ENCODE measurements at places on chromosomes 3 and 15. TPM values are rescaled to one million over a fixed set of nuclear protein-coding genes. Genes with fewer than 3 reads are reported as not detected.

EFCC1 gene
- total RNA-seq = not detected

KBTBD8 gene
- total RNA-seq = 2.0 TPM

CRTAP gene
- 114 TPM for total RNA-seq

- no peak for DNase-seq
Observed at GRCh38 chr3:59752925-59753324, 703.1 kb upstream of the CFAP20DC start.

DNA sequence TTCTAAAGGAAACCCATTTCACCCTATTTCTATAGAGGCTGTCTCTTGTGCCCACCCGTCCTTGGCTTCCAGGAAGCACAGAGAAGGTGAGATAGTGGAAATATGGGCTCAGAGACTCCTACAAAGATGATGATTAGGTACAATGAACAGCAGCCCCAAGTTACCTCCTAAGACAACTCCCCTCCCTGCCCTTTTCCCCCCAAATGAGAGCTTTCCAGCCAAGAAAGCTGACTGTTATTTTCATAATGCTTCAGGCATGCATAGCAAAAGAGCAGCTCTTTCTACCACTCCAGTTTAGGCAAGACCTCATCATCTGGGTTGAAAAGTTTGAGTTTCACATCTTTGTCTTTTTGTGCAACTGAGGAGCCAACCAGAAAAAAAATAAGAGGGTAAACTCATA is 248.8 kb upstream of the ADAMTS9 start:
- DNase-seq = no peak

DNA sequence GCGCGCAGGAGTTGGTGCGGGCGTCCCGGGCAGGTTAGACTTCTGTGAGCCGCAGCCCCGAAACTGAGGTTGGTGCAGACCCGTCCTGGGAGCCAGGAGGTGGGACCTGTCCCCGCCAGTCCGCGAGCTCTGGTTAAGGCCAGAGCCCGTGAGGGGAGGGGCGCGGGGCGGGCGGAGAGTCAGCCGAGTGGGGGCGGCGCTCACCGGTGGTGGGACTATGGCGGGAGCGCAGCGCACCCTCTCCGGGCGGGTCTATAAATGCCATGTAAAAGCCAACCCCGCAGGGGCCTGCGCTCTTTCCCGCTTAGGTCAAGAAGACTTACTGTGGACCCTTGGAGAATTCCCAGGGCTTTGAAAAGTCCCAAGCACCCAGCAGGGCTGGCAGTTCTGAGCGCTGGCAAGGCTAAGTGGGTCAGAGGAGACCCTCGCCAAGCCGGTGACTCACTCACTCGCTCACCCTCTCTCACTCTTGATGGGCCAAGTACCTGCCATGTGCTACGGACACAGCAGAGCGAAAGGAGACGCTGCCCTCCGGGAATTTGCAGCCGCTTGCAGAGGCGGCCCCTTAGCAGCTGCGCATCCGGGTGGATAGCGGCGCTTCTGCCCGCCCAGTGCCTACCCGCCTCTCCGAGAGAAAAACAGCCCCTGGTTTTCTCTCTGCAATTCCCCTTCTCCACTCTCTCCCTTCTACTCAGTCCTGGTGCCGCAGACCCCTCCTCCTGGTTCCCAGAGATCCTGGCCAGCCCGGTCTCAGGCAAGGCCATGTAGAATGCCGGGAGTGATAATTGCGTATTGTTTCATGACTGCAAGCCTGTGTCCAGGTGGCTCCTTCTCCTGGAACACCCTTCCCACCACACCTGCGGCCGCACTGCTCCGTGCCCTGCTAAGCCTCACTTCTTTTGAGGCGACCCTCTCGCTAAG is at the start of gene ALDH1L1:
Gene ALDH1L1, minus strand, starts transcription at position 110 of the 921 bp plus-strand sequence. CDS start 19,607 bp downstream, outside the sequence.
- peak; percentile 57 for DNase-seq

PLSCR2 gene
- total RNA-seq = not detected

PFKFB4 gene
- total RNA-seq = 18.2 TPM

ANKDD1A gene
- 3.2 TPM for total RNA-seq

- DNase-seq = no peak
Observed at GRCh38 chr3:33313331-33313730, 36.1 kb downstream of the FBXL2 start.

- DNase-seq = no peak
Observed at GRCh38 chr3:28262001-28262400, 20.6 kb downstream of the CMC1 start.

GHSR gene
- not detected for total RNA-seq

DNA sequence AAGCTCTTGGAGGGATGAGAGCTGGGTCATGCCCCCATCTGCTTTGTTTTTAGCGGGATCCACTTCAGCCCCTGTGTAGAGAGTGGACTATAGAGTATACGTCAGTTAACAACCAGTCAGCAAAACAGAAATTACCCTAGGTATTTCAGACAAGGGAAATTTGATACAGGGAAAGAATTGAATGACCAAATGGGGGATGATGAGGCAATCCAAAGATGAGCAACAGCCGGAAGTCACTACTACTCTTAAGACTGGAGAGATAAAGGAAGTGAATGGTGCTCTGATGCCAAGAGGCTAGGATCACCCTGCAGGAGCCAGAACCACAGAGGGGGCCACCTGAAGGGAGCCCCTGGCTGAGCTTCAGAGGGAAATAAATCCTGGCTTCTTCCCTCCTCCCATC is 1.7 kb upstream of the GPR62 start:
- DNase-seq = peak; percentile 89

DNA sequence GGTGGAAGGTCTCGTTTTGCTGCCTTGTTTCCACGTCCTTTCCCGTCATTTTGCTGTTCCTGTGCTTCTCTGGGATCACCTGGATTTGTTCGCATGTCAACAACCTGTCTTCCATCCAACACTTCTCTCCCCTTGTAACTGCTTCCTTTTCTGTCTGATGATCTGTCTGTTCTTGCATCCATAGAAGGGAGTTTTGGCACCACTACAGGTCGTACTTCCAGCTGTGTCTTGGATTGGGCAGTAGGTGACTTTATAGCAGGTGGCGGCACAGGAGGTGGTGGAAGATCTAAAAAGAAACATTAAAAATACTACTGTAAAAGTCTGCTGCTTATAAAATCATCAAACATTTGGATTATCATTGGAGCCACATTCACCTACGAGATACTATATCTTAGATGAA is 1161.0 kb downstream of the ROBO1 start:
- DNase-seq = no peak

- DNase-seq = peak; percentile 44
Observed at GRCh38 chr3:16723978-16724377, 118.8 kb upstream of the DAZL start.

CCR8 gene
- total RNA-seq = not detected

DNA sequence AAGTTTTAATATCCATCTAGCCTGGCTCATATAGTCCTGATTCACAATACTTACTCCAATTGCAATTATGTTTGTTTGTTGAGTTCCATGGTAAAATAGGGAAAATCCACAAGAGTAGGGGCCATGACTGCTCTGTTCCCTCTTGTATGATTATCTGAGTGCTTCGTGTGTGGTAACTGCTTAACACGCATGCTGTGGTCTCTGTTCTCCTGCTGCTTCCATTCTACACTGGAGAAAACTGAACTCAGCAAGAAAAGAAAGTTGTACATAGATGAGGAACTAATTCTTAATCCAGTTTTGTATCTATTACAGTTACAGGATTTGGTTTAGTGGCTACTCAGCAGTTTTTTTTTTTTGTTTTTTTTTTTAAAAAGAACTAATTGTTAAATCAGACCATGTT is 223.0 kb upstream of the SATB1 start:
- DNase-seq = no peak

DNA sequence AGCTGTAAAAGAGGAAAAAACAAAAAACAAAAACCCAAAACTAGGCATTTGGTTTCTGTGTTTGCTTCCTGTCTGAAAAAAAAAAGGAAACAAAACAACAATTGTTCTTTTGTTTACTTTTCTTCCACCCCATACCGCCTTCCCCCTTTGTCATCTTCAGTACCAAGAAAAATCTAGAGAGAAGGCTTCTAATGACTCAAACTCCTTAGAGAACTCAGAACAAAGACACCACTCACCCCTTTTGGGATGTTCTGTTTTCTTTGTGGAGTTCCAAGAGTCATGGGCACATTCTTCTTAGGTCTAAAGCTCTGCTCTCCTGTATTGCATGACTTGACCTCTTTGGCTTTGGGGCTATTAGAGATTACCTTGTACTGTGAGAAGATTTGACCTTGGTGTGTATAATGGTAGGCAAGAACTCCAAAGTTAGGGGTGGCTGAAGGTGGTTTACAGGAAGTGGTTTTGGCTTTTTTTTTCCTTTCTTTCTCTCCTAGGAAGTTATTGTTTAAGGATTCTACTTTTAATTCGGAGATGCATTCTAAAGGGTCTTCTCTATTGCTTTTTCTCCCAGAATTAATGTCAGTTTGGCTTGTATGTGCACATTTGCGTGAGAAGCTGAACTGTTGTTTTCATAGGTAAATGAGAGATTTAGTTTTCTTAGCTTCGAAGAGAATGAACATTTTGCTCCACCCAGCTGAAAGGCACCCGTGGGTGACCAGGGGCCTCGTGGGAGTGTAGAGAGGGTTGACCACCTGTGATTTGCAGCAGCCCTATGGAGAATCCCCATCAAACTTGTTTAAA is 39.5 kb upstream of the ZBTB20 start:
- DNase-seq = no peak

- no peak for DNase-seq
Observed at GRCh38 chr15:36914960-36915808, 185.2 kb downstream of the MEIS2 start.

DNA sequence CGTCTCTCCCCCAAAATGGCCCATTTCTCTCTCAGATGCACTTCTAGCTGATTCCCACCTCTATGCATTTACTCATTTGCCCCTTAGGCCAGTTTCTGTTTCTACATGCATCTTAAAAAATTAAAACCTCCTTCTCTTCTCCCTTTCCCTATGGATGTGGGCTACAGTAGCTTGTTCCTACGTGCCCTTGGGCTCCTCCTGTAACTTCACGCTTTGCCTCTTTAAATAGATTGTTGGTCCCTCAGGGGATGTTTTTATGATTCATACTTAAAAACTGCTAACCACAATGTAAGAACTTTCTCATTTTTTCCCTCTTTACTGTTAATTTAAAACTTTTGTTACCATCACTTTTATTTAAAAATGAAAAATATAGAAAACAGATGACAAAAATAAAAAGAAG is 185.6 kb upstream of the MRPL3 start:
- peak; percentile 80 for DNase-seq

GRCh38 chr15:59294574-59295260 is 78.0 kb downstream of the MYO1E start:
- DNase-seq = peak; percentile 83

DNA sequence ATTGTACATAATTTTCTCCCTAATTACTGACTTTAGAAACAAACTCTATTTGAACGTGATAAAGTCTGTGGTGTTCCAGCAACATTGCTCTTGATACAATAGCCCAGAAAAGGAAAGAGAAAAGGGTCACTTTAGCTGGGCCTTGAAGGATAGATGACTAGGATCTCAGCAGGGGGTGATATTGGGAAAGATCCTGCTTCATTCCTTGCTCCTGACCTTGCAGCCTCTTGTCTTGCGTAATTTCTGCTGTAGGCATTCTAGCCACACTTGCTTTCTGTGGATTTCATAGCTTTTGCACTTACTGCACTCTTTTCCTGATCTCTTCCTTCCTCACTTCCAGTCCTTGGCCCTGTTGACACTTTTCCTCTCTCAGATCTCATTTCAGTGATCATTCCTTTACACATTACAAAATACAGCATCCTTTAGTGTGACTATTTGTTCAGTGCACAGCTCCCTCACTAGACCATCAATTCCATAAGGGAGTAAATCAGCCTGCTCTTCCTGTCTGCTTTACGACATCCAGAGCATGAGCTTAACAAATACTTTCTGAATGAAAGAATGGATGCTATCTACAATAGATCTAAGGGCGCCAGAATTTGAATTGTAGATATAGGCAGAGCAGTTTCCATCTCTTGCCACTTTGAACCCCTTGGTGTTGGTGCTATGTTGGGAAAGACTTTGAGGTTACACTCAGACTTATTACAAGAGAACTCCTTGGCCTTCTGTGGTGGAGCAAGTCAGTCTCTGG is 559.6 kb upstream of the MDFIC2 start:
- DNase-seq = peak; percentile 63

DNA sequence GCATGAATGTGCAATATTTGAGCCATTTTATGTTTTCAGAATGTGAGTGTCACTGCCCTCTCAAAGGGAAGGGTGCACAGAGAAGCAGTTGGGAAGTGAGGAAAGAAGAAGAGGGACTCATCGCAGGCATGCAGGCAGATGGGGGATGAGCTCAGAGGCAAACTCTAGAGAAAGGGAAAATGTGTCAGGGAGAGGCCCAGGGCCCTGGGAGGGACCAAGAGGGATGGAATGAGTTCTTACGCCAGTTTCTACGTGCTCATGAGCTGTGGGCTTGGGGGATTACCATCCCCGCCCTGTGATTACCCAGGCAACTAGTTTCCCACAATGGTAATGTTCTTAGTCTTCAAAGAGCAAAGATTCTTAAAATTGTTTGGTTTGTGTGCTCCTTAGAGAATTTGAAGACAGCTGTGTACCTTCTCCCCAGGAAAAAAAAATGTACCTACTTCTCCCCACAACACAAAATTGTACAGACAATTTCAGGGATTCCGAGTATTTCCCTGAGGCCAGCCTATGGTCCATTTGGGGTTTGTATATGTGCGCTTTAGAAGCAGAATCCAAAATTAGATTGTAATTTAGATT is 17.8 kb downstream of the GCSAM start:
- DNase-seq = no peak

DNA sequence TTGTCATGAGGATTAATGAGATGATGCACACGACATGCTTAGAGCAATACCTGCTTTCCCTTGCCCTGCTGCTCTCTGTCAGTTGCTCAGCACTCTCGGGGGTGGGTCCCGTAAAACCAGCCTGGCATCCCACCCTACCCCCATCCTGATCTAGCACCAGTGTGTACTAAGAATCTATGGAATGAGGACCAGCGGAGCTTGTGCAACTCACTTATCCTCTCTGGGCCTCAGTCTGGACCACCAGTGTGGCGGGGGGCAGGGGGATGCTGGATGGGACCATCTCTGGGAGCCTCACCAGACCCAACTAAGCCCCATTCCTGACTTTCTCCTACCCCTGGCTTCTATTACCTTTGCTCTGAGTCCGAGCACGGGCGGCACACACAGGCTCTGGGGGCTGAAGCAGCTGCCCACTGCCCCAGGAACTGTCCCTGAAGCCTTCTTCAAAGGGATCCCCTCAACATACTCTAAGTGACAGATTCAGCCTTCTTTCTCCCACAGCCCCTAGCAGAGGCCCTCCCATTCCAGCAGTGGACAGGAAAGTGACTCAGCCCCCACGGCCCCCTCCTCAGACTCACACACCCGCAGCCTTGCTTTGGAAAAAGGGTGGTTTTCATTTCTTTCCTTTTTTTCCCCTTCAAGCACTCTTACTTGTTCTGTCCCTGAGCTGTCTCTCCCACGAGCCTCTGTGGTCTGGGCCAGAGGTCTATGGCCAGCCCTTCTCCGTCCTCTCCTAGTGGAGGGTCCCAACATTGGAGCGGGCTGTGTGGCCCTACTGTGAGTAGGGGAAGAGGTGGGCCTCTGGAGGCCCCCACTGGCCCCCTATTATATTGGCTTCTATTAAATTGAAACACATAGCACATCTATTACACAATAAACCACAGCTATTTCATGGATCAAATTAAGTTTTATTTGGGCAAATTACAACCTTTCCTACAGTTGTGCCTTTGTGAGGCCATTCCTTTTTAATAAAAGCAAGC is 100.3 kb downstream of the SMAD6 start:
- DNase-seq = no peak

GNAT1 gene
- 0.26 TPM for total RNA-seq

- no peak for DNase-seq
Observed at GRCh38 chr3:193730511-193730910, 137.5 kb downstream of the OPA1 start.

Data from bronchial epithelial cell (primary cell).